ENCODE measurements at places on chromosomes 4 and X. TPM values are rescaled to one million over a fixed set of nuclear protein-coding genes. Genes with fewer than 3 reads are reported as not detected.

- no peaks in the 10 kb centered on the region for H3K27me3 ChIP-seq
- peaks cover 11% of the 10 kb centered on the region for H3K36me3 ChIP-seq
- H3K27ac ChIP-seq: no peak overlapping the region
These were observed 177.5 kb downstream of the DCLK2 start for GRCh38 chr4:150255610-150256224.

- no peak for DNase-seq
- H3K4me1 ChIP-seq: peaks cover 2% of the 10 kb centered on the region
- H3K27ac ChIP-seq: no peak overlapping the region
- peaks cover 25% of the 10 kb centered on the region for H3K36me3 ChIP-seq
- H3K4me3 ChIP-seq: no peak overlapping the region
These were observed 24.4 kb downstream of the SYAP1 start for GRCh38 chrX:16743604-16744325.

- no peak for DNase-seq
- no peaks in the 10 kb centered on the region for H3K27me3 ChIP-seq
- no peak overlapping the region for H3K27ac ChIP-seq
These were observed 1076.9 kb upstream of the GRID2 start for GRCh38 chr4:91226867-91227266.

DNA sequence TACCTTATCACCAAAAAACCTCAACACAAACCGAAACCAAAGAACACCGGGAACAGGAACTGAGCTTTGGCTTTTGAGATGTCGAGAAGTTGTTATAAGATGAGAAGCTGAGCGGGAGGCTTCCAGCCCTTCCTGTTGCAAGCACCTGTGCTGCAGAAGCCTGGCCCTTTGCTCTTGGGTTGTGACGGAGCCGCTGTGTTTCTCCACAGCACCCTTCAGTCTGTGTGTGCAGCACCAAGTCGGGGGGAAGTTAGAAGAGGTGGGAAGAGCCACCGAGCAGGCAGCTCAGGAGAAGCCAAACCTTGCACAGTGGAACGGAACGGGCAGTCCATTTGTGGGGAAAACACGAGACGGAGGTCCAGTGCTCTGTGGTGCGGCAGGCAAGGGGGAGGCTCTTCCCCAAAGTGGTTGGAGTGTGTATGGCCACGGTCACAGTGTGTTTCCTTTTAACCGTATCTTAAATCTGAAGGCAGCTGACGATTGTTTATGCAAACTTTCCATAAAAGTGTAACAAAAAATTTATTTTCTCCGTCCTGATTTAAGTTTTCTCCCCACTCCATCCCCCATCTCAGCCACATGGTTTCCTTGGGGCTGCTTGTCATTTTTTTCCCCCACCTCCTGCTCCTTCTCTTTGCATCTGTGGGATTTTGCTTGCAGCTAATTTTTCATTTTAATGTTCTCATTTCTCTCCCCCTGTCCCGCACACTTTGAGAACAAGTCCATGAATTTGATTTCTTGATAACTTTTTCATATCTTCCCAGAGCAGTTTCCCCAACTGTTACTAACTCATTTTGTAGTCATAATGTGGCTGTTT is 123.7 kb downstream of the STOX2 start:
- H3K27ac ChIP-seq: no peak overlapping the region
- H3K36me3 ChIP-seq: no peaks in the 10 kb centered on the region
- H3K4me1 ChIP-seq: peaks cover 5% of the 10 kb centered on the region
- H3K4me3 ChIP-seq: no peak overlapping the region
- no peaks in the 10 kb centered on the region for H3K27me3 ChIP-seq

DNA sequence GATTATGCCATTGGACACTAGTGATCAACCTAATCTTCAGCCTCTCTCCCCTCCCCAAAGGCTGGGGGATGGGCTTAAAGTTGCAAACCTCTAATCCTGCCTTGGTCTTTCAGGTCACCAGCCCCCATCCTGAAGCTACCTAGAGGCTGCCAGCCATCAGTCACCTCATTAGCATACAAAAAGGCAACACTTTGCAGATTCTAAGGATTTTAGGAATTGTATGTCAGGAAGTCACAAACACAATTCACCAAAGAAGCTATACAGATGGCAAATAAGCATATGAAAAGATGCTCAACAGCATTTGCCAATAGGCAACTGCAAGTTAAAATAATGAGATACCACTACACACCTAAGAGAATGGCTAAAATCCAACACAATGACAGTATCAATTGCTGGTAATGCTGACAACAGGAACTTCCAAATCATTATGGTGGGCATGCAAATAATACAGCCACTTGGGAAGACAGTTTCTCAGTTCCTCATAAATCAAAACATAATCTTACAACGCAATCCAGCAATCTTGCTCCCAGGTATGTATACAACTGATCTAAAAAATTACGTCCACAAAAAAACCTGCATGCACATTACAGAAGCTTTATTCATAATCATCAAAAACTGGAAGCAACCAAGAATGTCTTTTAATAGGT is 9.0 kb upstream of the PIM2 start:
- H3K36me3 ChIP-seq: peaks cover 18% of the 10 kb centered on the region
- no peaks in the 10 kb centered on the region for H3K27me3 ChIP-seq
- peaks cover 2% of the 10 kb centered on the region for H3K4me1 ChIP-seq
- no peak overlapping the region for H3K27ac ChIP-seq
- DNase-seq: no peak

- H3K36me3 ChIP-seq: no peaks in the 10 kb centered on the region
- H3K27ac ChIP-seq: no peak overlapping the region
- H3K4me3 ChIP-seq: no peak overlapping the region
- H3K4me1 ChIP-seq: no peaks in the 10 kb centered on the region
- DNase-seq: no peak
- no peaks in the 10 kb centered on the region for H3K27me3 ChIP-seq
These were observed 147.4 kb downstream of the IL15 start for GRCh38 chr4:141783770-141784169.

- H3K27ac ChIP-seq: no peak overlapping the region
- H3K4me1 ChIP-seq: peaks cover 20% of the 10 kb centered on the region
- no peaks in the 10 kb centered on the region for H3K27me3 ChIP-seq
- H3K4me3 ChIP-seq: no peak overlapping the region
- no peak for DNase-seq
These were observed 369.8 kb downstream of the UNC5C start for GRCh38 chr4:95178938-95179337.

DNA sequence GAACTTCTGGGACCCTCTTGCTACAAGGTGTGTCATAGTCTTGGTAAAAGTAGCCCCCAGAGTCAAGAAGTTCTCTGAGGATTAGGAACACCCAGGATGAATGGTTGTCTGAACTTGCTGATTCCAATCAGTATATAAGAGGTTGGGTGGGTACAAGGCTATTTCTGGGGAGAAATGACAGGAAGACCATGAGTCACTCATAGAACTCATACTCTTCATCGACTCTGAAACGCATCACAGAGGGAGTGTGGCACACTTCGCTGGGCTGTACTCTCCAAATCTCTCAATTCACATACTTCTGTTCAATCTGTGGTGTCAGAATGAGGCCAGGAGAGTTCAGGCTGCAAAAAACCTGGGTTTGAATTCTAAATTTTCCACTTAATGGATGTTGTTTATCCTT is 193.2 kb upstream of the LEF1 start:
- H3K27me3 ChIP-seq: peaks cover 10% of the 10 kb centered on the region
- DNase-seq: no peak
- H3K4me1 ChIP-seq: peaks cover 7% of the 10 kb centered on the region
- no peak overlapping the region for H3K4me3 ChIP-seq

GRCh38 chrX:152619897-152620296 is 17.8 kb upstream of the GABRQ start:
- H3K36me3 ChIP-seq: no peaks in the 10 kb centered on the region
- no peaks in the 10 kb centered on the region for H3K4me1 ChIP-seq
- DNase-seq: no peak
- no peak overlapping the region for H3K27ac ChIP-seq
- peaks cover 3% of the 10 kb centered on the region for H3K27me3 ChIP-seq
- no peak overlapping the region for H3K4me3 ChIP-seq

- H3K4me3 ChIP-seq: no peak overlapping the region
- DNase-seq: no peak
- H3K4me1 ChIP-seq: peaks cover 8% of the 10 kb centered on the region
- peaks cover 3% of the 10 kb centered on the region for H3K36me3 ChIP-seq
- H3K27me3 ChIP-seq: no peaks in the 10 kb centered on the region
These were observed 92.6 kb downstream of the WWC2 start for GRCh38 chr4:183191630-183192029.

DNA sequence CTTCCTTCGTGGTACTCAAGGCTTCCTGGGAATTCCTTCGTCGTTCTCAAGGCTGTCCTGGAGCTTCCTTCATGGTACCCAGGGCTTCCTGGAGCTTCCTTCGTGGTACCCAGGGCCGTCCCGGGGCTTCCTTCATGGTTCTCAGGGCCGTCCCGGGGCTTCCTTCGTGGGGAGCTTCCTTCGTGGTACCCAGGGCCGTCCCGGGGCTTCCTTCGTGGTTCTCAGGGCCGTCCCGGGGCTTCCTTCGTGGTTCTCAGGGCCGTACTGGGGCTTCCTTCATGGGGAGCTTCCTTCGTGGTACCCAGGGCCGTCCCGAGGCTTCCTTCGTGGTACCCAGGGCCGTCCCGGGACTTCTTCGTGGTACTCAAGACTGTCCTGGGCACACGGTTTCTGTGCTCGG is 339.6 kb upstream of the FAT1 start:
- H3K4me1 ChIP-seq: no peaks in the 10 kb centered on the region
- no peaks in the 10 kb centered on the region for H3K36me3 ChIP-seq
- H3K4me3 ChIP-seq: no peak overlapping the region
- DNase-seq: no peak
- H3K27ac ChIP-seq: no peak overlapping the region

GRCh38 chr4:80989921-80990544 is 40.5 kb upstream of the BMP3 start:
- H3K27ac ChIP-seq: no peak overlapping the region
- H3K36me3 ChIP-seq: no peaks in the 10 kb centered on the region
- H3K4me3 ChIP-seq: no peak overlapping the region
- peaks cover 3% of the 10 kb centered on the region for H3K4me1 ChIP-seq

- peaks cover 23% of the 10 kb centered on the region for H3K27me3 ChIP-seq
- no peak overlapping the region for H3K27ac ChIP-seq
- DNase-seq: no peak
- no peak overlapping the region for H3K4me3 ChIP-seq
- no peaks in the 10 kb centered on the region for H3K4me1 ChIP-seq
These were observed 83.4 kb upstream of the NKX1-1 start for GRCh38 chr4:1489639-1489995.

DNA sequence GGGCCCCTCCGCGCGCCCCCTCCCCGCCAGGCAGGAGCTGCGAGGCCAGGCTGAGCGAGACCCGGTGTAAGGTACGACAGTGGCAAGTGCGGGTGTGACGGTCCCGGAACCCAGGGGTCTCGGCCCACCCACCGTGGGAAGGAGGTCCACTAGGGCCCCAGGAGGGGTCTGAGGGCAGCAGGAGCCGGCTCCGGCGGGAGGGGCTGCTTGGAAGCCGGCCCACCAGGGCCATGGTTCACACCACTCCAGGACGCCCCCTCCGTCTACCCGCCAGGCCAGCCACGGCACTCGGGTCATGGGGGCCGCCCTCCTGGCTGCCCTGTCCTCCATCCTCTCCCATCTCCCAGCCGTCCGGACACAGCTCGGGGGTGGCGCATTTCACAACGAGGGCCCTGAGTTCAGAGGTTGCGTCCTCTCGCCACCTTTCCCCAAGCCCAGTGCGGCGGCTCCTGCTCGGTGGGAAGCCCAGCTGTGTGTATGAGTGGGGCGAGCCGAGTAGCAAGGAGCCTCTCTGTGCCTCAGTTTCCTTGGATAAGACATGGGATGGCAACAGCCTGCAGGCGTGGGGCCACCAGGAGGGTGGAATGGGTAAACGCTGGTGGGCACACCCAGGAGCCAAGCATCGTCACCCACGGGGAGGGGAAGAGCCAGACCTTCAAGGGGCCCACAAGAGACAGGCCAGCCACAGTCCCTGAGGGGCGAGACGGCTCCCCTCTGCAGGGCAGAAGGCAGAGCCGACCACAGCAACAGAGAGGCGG is 81.3 kb downstream of the FAM53A start:
- peaks cover 3% of the 10 kb centered on the region for H3K27me3 ChIP-seq
- no peak overlapping the region for H3K27ac ChIP-seq
- no peak for DNase-seq
- no peak overlapping the region for H3K4me3 ChIP-seq
- no peaks in the 10 kb centered on the region for H3K36me3 ChIP-seq

GRCh38 chr4:185835336-185835735 is 23.3 kb upstream of the SORBS2 start:
- H3K27me3 ChIP-seq: no peaks in the 10 kb centered on the region
- no peak for DNase-seq
- H3K4me3 ChIP-seq: no peak overlapping the region
- peaks cover 47% of the 10 kb centered on the region for H3K4me1 ChIP-seq

DNA sequence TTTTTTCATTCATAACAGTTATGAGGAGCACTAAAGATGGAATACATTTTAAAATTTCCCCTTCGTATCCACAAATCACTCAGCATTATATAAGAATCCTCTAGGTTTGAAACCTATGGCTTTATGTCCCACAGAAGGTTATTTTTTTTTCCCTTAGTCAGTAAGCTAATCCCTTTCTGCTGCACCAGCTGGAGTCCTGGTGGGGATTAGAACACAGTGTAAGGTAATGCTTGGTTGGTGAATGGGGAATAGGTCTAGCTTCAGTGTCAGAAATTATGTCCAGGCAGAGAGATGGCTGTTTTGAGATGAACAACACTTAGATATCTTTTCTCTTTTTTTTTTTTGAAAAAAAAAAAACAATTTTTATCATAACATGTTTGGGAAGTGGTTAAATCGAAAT is 116.6 kb downstream of the RASGEF1B start:
- H3K27ac ChIP-seq: no peak overlapping the region
- no peak overlapping the region for H3K4me3 ChIP-seq
- peaks cover 3% of the 10 kb centered on the region for H3K36me3 ChIP-seq
- H3K4me1 ChIP-seq: peaks cover 15% of the 10 kb centered on the region
- no peaks in the 10 kb centered on the region for H3K27me3 ChIP-seq
- DNase-seq: no peak

GRCh38 chr4:20603671-20604313 is 96.5 kb upstream of the PACRGL start:
- H3K27ac ChIP-seq: no peak overlapping the region
- peaks cover 1% of the 10 kb centered on the region for H3K4me1 ChIP-seq
- no peak for DNase-seq
- H3K27me3 ChIP-seq: no peaks in the 10 kb centered on the region
- no peak overlapping the region for H3K4me3 ChIP-seq

GRCh38 chrX:65838674-65839073 is 171.2 kb downstream of the MSN start:
- no peak for DNase-seq
- H3K4me1 ChIP-seq: no peaks in the 10 kb centered on the region
- H3K36me3 ChIP-seq: no peaks in the 10 kb centered on the region
- no peak overlapping the region for H3K27ac ChIP-seq

The DRP2 gene
- total RNA-seq: 0.29 TPM

The SLITRK4 gene
- total RNA-seq: 15.7 TPM

The MND1 gene
- 9.7 TPM for total RNA-seq

The AFM gene
- total RNA-seq: 0.26 TPM

The MFAP3L gene
- total RNA-seq: 3.4 TPM

The GPR143 gene
- 7.1 TPM for total RNA-seq

The GC gene
- 168 TPM for total RNA-seq

The TCEAL2 gene
- total RNA-seq: 7.2 TPM

The FRAS1 gene
- 166 TPM for total RNA-seq

The SSX4B gene
- not detected for total RNA-seq

The DCAF16 gene
- total RNA-seq: 63.1 TPM

The CNKSR2 gene
- total RNA-seq: 28.0 TPM

The FGF5 gene
- total RNA-seq: 0.64 TPM

All from progenitor cell of endocrine pancreas (in vitro differentiated cells).